Osteoblast (primary cell): ENCODE measurements at places on chromosomes 5 and 9. TPM values are rescaled to one million over a fixed set of nuclear protein-coding genes. Genes with fewer than 3 reads are reported as not detected.

SLC36A2 gene
- total RNA-seq, result not detected in 2 replicates

CTXN3 gene
- not detected in 2 replicates for total RNA-seq

PAX5 gene
- under 0.01 TPM in 1 of 2 replicates, not detected in the other for total RNA-seq

GPR150 gene
- 0.29 and 0.36 TPM in 2 replicates for total RNA-seq

FIBCD1 gene
- total RNA-seq, result 5.1 and 5.3 TPM in 2 replicates

CCL27 gene
- total RNA-seq, result 0.36 TPM in 1 of 2 replicates, not detected in the other
